ENCODE measurements at places on chromosomes 2 and 18.

DNA sequence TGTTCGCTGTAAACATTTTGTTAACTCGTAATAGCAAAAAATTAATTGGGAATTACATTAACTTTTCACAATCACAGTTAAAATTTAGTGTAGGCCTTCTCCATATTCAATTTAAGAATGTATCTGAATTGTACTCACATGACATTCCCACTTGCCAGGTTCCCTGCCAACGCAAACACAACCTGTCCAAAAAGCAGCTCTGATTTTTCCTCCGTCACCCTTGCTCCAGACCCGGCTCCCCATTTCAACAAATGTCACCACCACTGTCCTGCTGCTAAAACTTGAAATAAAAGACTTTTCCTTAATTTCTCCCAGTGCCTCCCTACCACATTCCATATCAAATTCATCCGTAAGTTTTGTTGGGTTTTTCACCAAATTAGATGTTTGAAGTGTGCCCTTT, 120.3 kb downstream of the PIEZO2 start:
- DNase-seq, result no peak

DNA sequence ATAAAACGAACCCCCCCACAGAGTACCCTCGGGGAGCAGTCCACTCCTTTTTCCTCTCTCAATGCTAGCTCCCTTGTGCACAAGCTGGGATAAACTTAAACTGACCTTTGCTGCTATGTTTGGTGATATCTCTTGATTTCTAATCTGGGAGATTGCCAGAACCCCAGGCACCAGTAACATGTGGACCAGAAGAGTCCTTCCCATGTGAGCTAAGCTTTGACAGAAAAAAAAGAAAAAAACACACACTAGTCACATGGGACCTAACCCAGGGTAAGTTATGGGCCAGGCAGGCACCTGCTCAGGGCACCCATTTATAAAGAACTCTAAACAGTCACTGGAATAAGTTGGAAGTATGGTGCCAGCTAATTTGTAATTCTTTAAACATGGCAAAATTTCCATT, 242.6 kb downstream of the EN1 start:
- no peak for DNase-seq

DNA sequence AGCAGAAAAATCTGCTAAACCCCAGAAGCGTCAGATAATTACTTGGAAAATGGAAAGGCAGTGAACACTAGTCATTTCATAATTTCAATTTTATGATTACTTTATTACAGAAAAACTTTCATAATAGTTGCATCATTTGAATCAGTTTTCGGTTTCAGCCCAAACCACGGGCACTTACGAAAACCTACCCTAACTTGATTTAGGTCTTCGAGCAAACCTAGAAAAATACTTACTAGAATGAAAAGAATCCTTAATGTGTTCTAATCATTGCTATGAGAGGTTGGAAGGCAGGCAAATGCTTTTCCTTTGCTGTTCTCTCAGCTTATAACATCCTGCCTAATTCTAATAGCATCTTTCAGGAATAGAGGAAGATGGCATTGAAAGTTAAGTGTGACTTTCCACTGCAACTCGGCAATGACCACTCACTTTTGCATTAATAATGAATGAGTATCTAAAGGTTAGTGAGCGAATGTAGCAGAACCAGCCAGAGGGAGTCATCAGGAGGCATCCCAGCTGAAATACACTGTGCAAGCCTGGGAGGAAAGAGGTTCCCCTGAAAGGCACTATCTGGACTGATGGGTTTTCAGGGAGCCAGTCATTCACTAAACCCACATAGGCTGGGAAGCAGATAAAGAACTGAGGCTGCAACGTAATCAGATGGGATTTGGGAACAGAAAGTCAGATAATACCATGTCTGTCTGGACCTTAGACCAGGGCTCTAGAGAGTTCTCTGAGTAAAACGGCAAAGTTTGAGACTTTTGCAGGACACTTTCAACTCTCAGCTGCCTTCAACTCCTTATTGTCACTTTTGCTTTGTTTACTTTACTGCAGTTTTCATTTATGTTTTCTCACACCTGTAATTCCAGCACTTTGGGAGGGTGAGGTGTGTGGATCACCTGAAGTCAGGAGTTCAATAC, 520.8 kb downstream of the RNF144A start:
- no peak for DNase-seq

DNA sequence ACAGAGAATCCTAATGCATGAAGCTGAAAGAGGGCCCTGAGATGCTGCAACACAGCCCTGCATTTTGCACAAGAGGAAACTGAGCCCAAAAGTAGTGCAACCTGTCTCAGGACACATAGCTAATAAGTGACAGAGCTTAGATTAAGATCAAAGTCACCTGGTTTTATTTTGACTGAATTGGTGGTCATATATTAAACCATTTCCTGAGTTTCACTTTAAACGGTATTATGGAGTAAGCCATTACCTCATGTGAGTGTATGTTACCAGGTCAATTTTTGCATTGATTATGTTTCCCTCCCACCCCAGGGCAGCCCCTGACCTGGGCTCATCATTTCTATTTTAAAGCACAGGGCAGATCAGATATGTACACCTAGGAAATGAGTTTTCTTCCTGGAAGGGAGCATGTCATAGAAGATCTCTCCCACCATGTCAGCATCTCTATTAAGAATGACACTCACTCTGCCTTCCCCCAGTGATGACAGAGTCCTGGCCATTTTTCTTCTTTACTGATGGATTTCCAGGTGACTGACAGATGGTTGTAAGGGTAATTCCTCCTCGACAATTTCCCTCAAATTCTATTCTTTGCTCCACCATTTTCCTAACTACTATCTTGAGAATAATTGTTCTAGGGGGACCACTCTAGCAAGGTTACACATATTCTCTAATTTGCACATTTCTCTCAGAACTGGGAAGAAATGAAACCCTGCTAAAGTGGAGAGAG, 441.3 kb upstream of the SLC14A2 start:
- DNase-seq, result no peak

- DNase-seq, result no peak
Measured at GRCh38 chr2:71682341-71682740, 229.0 kb downstream of the DYSF start.

DNA sequence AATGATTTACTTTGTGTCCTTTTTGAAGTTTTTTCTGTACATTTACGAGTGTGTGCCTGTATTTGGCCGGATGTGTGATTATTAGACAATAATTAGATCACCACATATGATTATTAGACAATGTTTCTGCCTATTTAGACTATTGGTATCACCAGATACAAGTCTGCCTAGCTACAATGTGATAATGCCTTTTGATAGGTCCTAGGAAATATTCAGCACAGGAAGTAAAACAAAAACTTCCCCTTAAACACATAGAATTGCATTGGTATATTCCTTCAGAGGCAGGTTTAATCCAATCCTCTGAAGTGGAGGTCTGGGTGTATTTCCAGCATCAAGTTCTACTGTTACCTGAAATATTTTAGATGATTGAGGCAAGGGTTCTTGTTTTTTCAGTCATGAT, 275.1 kb downstream of the TGIF1 start:
- DNase-seq, result no peak
